ENCODE measurements at places on chromosomes 11 and 22.

GRCh38 chr11:11036185-11036847 is 178.5 kb upstream of the ZBED5 start:
- DNase-seq: no peak

DNA sequence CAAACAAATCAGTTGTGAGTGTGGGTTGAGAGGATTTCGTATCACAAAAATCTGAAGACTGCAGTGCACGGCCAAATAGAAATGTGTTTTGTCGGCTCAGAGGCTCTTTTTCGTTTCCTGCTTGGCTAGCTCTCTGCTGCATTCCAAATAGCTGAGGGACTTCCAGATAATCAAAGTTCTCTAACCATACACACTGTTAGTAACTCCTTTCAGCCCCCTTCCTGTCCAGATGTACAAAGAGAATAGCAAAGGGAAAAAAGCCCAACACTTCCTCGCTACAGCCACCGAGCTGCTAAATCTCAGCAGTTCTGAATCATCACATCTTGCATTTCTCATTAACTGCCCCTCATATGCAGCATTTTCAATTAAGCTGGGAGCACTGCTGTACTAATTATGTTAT is 203.1 kb downstream of the TENM4 start:
- no peak for DNase-seq

DNA sequence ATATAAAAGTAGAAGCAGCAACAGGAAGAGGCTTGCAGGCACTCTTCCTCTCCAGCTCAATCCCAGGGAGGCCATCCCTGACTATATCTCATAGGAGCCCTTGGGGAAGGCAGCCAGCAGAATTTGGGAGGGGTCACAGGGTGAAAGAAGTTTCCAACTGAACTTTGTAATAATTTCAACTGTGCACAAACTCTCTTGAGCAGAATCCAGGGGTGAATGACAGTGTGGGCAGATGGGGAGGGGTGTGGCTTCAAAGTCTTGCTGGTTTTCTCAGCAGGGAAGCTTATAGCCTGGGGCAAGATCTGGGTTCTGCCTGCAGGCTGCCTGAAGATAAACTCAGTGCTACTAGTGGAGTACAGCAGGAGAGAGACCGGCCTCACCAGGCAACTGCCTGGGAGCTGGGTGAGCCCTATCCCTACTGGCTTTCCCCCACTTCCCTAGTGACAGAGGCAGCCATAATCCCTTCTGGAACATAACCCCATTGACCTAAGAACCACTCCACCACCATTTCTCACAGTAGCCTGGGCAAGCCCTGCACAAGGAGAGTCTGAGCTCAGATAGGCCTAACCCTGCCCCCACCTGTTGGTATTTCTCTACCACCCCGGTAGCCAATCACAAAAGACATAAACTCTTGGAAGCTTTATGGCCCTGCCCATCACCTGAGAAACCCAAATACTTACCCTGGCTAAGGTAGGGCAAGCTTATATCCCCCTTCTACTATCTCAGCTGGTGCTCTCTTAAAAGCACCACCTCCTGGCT is 17.8 kb upstream of the TTC12 start:
- no peak for DNase-seq

- DNase-seq: peak; percentile 56
Observed at GRCh38 chr11:13963169-13963948, 836 bp downstream of the SPON1 start.

- no peak for DNase-seq
Observed at GRCh38 chr11:86171627-86172026, 72.9 kb upstream of the EED start.

DNA sequence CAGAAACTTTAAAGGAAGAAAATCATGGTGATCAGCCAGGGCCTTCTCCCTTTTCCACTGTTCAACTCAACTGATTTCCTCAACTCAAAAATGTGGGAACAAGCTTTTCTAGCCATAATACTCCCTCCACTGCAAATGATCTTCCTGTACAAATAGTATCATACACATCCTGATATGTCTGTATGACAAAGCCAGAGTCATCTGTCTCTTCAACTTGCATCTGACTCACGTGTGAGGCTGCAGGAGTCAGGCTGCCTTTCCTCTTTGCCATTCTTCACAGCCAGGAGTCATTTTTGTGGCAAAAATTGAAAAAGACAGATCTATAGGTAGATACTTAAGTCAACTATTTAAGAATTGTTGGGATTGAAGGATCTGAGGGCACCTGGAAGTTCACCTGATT is 13.3 kb downstream of the PATZ1 start:
- DNase-seq: no peak

GRCh38 chr11:8989453-8989852 is 14.3 kb downstream of the NRIP3 start:
- no peak for DNase-seq

GRCh38 chr11:64607381-64607985 is 16.5 kb downstream of the SLC22A12 start:
- no peak for DNase-seq

- no peak for DNase-seq
Observed at GRCh38 chr11:61985869-61986268, 18.4 kb upstream of the FTH1 start.

- no peak for DNase-seq
Observed at GRCh38 chr22:19329454-19329853, 37.9 kb upstream of the CLTCL1 start.

- no peak for DNase-seq
Observed at GRCh38 chr22:48754611-48755058, 1073.0 kb downstream of the BRD1 start.
